B cell (primary cell): ENCODE measurements at places on chromosomes 5 and 9. TPM values are rescaled to one million over a fixed set of nuclear protein-coding genes. Genes with fewer than 3 reads are reported as not detected.

The SLC22A4 gene
- 0.27 TPM in 1 of 2 replicates, not detected in the other for total RNA-seq

GRCh38 chr5:174623018-174623417 lies 101.4 kb upstream of the MSX2 start:
- H3K36me3 ChIP-seq, result no peaks in the 10 kb centered on the region
- no peaks in the 10 kb centered on the region for H3K4me1 ChIP-seq
- H3K4me3 ChIP-seq, result no peak overlapping the region
- no peak overlapping the region for H3K27ac ChIP-seq
- DNase-seq, result no peak

The GZMA gene
- 0.58 TPM in 1 of 2 replicates, not detected in the other for total RNA-seq

DNA sequence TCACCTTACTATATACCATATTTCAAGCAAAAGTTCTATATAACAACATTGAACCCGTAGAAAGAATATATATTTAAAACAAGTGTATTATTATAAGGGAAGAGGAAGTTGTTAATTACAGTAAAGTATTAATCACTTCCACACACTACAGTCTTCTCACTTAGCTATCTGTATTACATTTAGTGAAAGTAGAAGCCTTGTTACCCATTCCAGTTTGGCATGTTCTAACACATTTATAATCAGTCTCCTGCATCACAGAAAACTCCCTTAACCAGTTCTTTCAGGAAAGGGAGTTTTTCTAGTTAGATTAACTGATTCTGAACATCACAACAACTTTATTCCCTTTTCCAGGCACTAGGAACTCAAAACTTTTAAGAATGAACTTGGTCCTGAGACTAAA lies 6.9 kb downstream of the RAB14 start:
- DNase-seq, result no peak
- peaks cover 2% of the 10 kb centered on the region for H3K36me3 ChIP-seq
- H3K27me3 ChIP-seq, result no peaks in the 10 kb centered on the region
- no peak overlapping the region for H3K27ac ChIP-seq
- peaks cover 90% of the 10 kb centered on the region for H3K4me1 ChIP-seq
- H3K4me3 ChIP-seq, result no peak overlapping the region

- H3K36me3 ChIP-seq, result peaks cover 4% of the 10 kb centered on the region
- no peak for DNase-seq
- no peak overlapping the region for H3K4me3 ChIP-seq
- no peak overlapping the region for H3K27ac ChIP-seq
Observed at GRCh38 chr9:89361031-89361430, 42.7 kb downstream of the SECISBP2 start.

GRCh38 chr5:31823472-31823871 lies 184.5 kb downstream of the PDZD2 start:
- no peaks in the 10 kb centered on the region for H3K4me1 ChIP-seq
- no peak overlapping the region for H3K27ac ChIP-seq
- peaks cover 8% of the 10 kb centered on the region for H3K27me3 ChIP-seq
- no peak overlapping the region for H3K4me3 ChIP-seq

- no peaks in the 10 kb centered on the region for H3K36me3 ChIP-seq
- DNase-seq, result no peak
- no peak overlapping the region for H3K27ac ChIP-seq
- H3K4me1 ChIP-seq, result no peaks in the 10 kb centered on the region
- no peak overlapping the region for H3K4me3 ChIP-seq
Observed at GRCh38 chr9:35923598-35923926, 14.3 kb downstream of the SPAAR start.

- DNase-seq, result no peak
- H3K27me3 ChIP-seq, result no peaks in the 10 kb centered on the region
- H3K4me1 ChIP-seq, result no peaks in the 10 kb centered on the region
- H3K4me3 ChIP-seq, result no peak overlapping the region
- H3K27ac ChIP-seq, result no peak overlapping the region
Observed at GRCh38 chr9:89026876-89027275, 35.6 kb downstream of the S1PR3 start.

GRCh38 chr5:149559706-149560105 lies 8.5 kb upstream of the CSNK1A1 start:
- no peak for DNase-seq
- no peaks in the 10 kb centered on the region for H3K27me3 ChIP-seq
- no peaks in the 10 kb centered on the region for H3K4me1 ChIP-seq
- H3K4me3 ChIP-seq, result no peak overlapping the region
- no peaks in the 10 kb centered on the region for H3K36me3 ChIP-seq

The HTR4 gene
- total RNA-seq, result not detected in 2 replicates

The COL15A1 gene
- not detected in 2 replicates for total RNA-seq

GRCh38 chr5:98564836-98565235 lies 208.6 kb upstream of the RGMB start:
- DNase-seq, result no peak
- H3K27ac ChIP-seq, result no peak overlapping the region
- no peaks in the 10 kb centered on the region for H3K27me3 ChIP-seq
- no peaks in the 10 kb centered on the region for H3K4me1 ChIP-seq

GRCh38 chr5:115469904-115470516 lies 74.6 kb downstream of the FEM1C start:
- no peak for DNase-seq
- no peak overlapping the region for H3K27ac ChIP-seq
- no peak overlapping the region for H3K4me3 ChIP-seq
- no peaks in the 10 kb centered on the region for H3K36me3 ChIP-seq
- no peaks in the 10 kb centered on the region for H3K27me3 ChIP-seq
- no peaks in the 10 kb centered on the region for H3K4me1 ChIP-seq

The MELK gene
- 0.17 TPM in 1 of 2 replicates, not detected in the other for total RNA-seq

GRCh38 chr5:163342306-163342705 lies 95.1 kb upstream of the CCNG1 start:
- H3K36me3 ChIP-seq, result no peaks in the 10 kb centered on the region
- H3K27me3 ChIP-seq, result no peaks in the 10 kb centered on the region
- no peaks in the 10 kb centered on the region for H3K4me1 ChIP-seq

The BNC2 gene
- not detected in 2 replicates for total RNA-seq

- no peak overlapping the region for H3K4me3 ChIP-seq
- H3K4me1 ChIP-seq, result peaks cover 86% of the 10 kb centered on the region
- DNase-seq, result no peak
- no peaks in the 10 kb centered on the region for H3K36me3 ChIP-seq
- H3K27ac ChIP-seq, result peak overlapping the region; percentile 12
Observed at GRCh38 chr5:171980792-171981191, 25.6 kb downstream of the FBXW11 start.

DNA sequence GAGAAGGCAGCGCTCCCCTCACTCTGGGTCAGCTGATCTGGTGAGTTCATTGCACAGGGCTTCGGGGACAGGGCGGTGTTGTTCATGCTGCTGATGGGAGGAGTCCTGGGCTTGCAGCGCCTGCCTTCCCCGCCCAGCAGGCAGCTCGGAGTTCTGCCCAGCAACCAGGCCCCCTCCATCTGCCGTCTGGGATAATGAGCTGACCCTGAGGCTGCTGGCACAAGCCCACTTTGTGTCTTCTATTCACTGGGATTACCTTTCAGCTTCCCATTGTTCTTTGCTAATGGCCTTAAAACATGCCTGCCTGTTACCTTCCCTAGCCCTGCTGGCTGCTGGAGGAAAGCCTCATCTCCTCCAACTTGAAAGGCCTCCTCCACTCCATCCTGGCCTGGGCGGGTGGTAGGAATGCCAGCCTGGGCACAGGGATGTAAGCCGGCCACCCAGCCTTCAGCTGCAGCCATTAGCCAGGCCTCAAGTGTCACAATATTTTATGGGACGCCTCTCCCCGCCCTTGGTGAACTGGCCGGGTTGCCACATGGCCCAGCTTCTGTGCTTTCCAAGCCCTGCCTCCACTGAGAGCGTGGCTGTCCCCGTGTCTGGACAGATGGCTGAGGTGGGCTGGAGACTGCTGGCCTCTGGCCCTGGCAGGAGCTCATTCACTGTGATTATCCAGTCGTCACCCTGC lies 70.4 kb downstream of the GADD45G start:
- no peak overlapping the region for H3K27ac ChIP-seq
- no peaks in the 10 kb centered on the region for H3K4me1 ChIP-seq

DNA sequence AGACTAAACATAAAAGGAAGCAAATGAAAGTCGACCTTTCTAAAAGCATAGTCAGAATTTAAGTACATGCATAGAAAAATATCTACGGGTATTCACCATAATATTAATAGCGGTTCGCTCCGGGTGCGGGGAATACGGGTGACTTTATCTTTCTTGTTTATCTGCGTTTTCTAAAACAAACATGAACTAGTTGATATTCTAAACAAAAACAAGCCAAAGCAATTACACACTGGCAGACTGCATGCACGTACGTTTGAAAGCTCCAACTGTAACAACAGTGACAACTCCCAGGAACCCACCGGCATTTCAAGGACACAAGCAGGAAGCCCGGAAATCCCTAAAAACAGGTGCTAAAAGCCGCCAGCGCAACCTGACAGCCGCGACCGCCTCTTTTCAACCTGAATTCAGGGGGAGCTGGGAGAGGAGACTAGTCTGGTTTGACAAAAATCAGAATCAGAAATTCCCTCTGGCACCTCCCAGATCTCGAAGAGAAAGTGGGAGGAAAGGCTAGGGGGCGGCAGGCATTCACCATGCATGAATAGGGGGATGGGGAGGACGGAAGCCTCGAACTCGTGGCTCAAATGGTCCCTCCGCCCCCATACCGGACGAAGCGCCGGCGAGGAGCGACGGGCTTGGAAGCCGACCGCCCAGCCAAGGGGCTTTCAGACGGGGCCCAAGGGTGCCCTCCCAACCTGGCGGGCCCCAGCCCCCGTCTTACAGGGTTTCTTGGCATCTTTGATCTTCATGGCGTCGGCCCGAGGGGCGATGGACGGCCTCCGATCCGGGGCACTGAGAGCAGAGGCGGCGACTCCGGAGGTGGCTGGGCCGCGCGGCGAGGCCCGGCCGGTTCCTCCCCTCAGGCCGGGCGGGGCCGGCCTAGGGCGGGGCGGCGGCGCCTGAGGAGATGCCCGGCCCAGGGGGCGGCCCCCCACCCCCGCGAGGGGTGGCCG lies at the start of gene PANK3:
Gene PANK3, minus strand, starts transcription at position 831 of the 950 bp plus-strand sequence. Its CDS starts 85 bp downstream, at position 746.
- no peak for DNase-seq
- H3K4me1 ChIP-seq, result peaks cover 18% of the 10 kb centered on the region
- peak within 1 kb of the TSS; percentile 85 for H3K27ac ChIP-seq
- H3K4me3 ChIP-seq, result peak within 1 kb of the TSS; percentile 92

The BASP1 gene
- total RNA-seq, result 66.4 TPM in 2 replicates

The LCN12 gene
- total RNA-seq, result 1.9 and 2.6 TPM in 2 replicates

The ACTBL2 gene
- not detected in 2 replicates for total RNA-seq

DNA sequence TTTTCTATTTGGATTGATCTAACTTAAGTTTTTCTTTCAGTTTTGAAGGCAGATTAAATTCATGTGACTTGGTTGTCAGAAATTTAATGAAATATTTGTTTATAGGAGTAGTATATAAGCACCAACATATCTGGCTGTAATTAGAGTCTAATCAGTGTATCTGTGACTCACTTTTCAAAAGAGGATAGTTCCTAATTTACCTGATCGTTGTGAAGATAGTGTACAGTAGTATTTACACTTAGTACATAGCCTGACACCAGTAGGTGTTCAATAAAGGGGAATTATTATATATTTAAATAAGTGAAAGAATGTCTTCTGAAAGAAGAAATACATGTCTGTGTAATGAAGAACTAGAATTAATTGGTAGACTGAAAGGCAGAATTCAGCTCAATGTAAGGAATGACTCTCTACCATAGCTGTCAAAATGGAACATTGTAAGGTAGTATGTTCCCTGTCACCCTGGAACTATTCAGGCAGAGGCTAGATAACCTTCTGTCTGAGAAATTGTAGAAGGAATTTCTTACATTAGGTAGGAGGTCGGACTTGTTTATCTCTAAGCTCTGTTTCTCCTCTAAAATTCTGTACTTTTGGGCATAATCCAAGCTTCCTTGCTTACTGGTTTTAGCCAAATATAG lies 8.6 kb downstream of the TGFBR1 start:
- no peaks in the 10 kb centered on the region for H3K36me3 ChIP-seq
- no peak overlapping the region for H3K4me3 ChIP-seq
- H3K27me3 ChIP-seq, result no peaks in the 10 kb centered on the region
- peak overlapping the region; percentile 51 for H3K27ac ChIP-seq
- peaks cover 30% of the 10 kb centered on the region for H3K4me1 ChIP-seq
- DNase-seq, result no peak

DNA sequence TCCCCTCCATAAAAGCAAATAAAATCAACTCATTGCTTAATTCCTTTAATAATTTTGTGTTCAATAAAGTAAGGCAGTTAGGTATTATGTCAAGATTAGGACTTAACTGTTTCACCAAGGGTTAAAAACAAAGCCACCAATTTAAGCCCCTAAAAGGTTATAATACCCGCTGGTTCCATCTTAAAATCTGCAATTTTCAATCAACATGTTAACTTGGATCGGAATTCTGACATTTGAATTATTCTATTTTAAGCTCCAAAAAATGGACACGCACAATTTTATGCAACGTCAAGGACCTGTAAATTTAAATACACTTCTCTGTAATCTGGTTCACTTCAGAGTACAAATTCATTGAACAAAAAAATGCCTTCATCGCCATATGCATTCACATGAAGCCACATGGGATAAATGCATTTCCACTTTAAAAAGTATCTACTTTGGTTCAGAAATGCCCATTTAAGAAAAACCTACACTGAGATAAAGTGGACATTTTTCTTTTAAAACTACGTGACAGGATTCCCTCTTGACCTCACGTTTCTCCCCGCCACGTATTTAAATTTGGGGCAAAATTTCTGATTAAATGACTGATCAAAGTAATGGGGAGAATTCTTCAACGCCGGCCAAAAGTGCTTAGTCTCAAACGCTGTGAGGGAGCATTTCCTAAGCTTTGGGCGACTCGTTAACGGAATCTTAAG lies 721 bp downstream of the GIN1 start:
- H3K4me1 ChIP-seq, result peaks cover 30% of the 10 kb centered on the region
- no peak for DNase-seq
- no peaks in the 10 kb centered on the region for H3K27me3 ChIP-seq
- peak overlapping the region; percentile 91 for H3K4me3 ChIP-seq
- peak overlapping the region; percentile 92 for H3K27ac ChIP-seq

DNA sequence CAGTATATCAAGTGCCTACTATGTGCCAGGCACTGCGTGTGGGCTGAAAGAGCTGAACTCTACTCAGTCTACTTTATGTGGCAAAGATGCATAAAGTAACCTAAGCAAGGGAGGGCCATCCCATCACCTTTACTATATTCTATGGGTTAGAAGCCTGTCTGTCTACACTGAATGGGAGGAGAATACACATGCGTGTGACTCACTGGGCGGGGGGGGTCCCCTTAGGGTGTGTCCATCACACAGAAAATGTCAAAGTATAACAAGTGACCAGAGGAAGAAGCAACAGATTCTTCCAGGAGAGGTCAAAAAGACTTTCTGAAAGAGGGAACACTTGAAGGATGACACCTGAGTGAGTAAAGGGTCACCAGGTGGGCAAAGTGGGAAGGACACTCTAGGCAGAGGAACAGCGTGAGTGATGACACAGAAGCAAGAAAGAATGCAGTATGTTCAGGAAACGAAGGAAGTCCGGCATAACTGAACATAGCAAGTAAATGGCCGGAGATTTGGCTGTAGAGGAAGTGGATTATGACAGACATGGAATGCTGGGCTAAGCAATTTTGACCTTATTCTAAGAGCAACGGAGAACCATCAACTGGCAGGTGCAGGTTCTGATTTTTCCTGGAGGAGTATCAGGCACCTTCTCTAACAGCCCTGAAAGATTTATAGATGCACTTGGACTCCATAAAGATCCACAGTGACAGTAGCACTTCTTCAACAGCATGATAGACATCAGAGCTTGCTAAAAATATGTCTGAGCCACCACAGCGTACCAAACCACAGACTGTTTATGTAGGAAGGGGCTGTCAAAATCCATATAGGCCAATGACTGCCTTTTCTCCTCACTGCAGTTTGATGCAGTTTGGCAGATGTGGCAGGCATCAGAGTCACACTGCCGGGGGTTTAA lies 8.0 kb upstream of the WHRN start:
- no peak overlapping the region for H3K4me3 ChIP-seq
- H3K27me3 ChIP-seq, result no peaks in the 10 kb centered on the region
- no peak for DNase-seq
- no peaks in the 10 kb centered on the region for H3K36me3 ChIP-seq
